ENCODE measurements at places on chromosomes 3 and 15.
A peak's percentile ranks its signal among the peaks of the same experiment; 100 is the strongest.

GRCh38 chr3:115321400-115321805 is 174.3 kb upstream of the ZBTB20 start:
- peak; percentile 58 for DNase-seq

DNA sequence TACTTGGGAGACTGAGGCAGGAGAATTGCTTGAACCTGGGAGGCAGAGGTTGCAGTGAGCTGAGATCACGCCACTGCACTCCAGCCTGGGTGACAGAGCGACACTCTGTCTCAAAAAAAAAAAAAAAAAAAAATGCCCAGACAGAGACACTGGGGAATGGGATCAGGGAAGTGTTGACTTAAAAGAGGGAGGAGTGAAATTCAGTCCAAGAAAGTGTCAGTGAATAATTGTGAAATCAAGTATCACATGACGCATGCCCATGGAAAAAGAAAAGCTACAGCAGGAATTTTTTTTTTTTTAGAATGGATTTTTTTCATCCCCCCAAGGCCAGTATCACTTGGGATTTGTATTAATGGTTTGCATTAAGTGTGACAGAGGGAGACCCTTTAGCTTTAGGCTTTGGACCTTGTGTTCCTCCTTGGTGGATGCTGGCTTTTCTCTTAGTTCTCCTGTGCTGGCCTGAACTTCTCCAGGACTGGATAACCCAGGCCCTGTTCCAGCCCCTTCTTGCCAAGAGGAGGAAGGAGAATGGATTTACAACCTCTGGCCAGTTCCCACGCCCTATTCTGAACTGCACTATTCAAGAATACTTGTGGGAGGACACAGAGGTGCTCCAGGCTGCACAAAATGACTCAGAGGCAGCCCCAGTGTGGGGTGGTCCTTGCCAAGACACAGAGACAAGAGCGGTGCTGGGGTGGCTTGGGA is 36.7 kb upstream of the ZNF774 start:
- peak; percentile 62 for DNase-seq

GRCh38 chr3:61855211-61855610 is 293.8 kb downstream of the PTPRG start:
- no peak for DNase-seq

GRCh38 chr3:128497305-128498126 is 4.5 kb upstream of the GATA2 start:
- DNase-seq, result no peak

GRCh38 chr3:34077417-34078195 is 279.2 kb downstream of the PDCD6IP start:
- no peak for DNase-seq

Data from HCEC 1CT (cell line).